ENCODE measurements at places on chromosomes 16 and 17.
A peak's percentile ranks its signal among the peaks of the same experiment; 100 is the strongest.

- no peak for DNase-seq
Measured at GRCh38 chr16:87048038-87048729, 269.0 kb downstream of the C16orf95 start.

- peak; percentile 67 for DNase-seq
Measured at GRCh38 chr17:43988301-43988700, 16.1 kb upstream of the NAGS start.

DNA sequence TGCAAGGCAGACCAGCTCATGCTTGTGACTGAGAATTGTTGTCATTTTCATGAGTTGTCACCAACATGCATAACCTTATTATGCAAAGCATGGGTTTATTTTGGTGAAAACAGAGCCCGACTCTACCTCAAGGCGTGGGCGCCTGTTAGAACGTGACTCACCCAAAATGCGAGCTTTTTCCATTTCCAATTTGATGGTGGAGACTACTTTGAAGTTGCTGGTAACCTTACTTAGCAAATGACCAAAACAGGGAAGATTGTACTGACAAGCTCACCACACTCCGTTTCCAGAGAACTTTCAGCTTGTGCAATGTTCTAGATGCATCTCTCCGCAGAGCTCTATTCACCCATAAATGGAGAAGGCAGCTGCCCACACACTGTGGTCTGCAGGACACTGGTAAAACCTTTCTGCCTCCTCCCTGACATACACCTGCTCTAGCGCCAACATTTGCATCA lies 284.5 kb downstream of the MAF start:
- no peak for DNase-seq

- no peak for DNase-seq
Measured at GRCh38 chr17:73017658-73018057, 74.8 kb downstream of the SLC39A11 start.

DNA sequence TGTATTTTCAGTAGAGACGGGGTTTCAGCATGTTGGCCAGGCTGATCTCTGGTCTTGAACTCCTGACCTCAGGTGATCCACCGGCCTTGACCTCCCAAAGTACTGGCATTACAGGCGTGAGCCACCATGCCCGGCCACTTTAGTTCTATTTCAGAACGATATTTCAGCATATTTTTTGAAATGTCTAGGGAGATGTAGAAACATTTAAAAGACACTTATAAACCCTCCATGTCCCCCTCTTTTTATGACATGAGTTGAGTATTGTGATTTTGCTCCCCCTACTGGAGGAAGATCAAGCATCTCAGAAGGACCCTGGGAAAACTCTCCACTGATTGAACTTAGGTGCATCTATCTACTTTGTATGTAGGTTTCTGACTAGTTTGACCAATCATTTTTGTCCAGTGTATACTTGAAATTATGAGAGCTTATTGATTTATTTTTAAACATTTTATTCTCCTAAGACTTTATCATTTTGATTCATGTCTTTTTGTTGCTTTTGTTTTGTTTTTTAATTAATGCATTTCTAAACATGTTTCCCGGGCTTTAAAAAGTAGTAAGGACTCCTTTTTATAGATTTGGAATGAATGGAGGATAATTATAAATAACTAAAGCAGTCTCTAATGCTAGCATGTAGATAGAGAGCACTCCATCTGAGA lies 105.1 kb downstream of the CHD9 start:
- DNase-seq = no peak

DNA sequence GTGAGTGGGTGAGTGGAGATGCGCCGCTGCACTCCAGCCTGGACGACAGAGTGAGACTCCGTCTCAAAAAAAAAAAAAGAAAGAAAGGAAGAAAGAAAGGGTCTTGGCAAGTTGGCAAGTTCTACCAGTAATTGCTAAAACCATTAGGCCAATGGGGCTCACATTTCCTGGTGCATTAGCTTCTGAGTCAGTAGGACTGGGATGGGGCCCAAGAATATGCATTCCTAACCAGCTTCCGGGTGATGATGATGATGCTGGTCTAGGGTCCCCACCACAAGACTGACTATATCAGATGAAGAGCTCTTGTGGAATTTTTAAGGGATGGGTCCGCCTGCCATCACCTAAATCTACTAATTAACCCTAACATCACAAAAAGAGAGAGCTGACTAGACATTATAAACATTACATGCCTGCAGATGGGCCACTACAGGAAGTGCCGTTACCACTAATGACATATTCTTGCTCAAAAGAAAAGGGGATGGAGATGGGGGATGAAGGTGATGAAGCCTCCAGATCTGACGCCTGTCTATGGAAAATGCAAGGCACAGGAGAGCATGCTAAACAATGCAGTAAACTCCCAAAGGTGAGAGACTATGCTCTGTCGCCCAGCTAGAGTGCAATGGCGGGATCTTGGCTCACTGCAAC lies 13.1 kb downstream of the MYH11 start:
- DNase-seq = no peak

GRCh38 chr17:55285340-55286301 lies 20.9 kb downstream of the HLF start:
- DNase-seq = peak; percentile 80

- no peak for DNase-seq
Measured at GRCh38 chr16:90037276-90037675, 18.0 kb upstream of the DBNDD1 start.

GRCh38 chr16:52548261-52549010 lies 1.5 kb upstream of the TOX3 start:
- peak; percentile 61 for DNase-seq

GRCh38 chr16:50558913-50559312 lies 10.7 kb downstream of the NKD1 start:
- DNase-seq = no peak

GRCh38 chr16:1407753-1408152 lies 6.8 kb downstream of the UNKL start:
- no peak for DNase-seq
